ENCODE measurements at places on chromosomes 6 and 20. TPM values are rescaled to one million over a fixed set of nuclear protein-coding genes. Genes with fewer than 3 reads are reported as not detected.

DNA sequence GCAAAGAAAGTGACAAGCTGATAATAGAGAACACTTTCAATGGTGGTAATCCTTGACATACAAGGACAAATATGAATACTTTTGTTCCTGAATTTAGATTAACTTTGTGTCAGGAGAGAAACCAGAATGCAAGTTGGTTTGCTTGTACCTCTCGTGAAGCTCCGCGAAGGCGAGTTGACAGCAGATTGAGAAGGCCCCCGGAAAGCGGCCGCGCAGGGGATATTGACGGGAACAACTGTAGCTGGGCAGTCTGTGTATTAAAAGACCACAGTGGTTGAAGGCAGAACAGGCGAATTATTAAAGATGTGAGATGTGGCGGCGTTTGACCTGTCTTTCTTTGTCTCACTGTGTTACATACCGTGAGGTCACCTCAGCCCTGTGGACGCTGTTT is 175.8 kb upstream of the RALGAPA2 start:
- DNase-seq, result no peak

DNA sequence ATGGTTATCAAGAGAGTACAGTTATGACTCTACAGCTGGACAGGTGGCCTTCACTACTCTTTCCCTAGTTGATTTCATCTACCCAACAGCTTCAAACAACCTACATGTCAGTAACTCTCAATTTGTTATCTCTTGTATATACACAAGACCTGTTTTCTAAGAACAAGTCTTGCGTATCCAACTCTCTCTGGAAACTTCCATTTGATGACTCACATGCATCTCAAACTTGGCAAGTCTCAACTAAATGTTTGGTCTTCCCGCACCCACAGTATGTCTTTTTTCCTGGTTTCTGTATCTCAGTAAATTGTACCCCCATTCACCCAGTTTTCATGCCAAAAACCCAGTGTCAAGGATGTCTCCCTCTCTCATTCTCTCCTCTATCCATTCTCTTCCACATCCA is 97.7 kb downstream of the BTBD9 start:
- DNase-seq, result no peak

DNA sequence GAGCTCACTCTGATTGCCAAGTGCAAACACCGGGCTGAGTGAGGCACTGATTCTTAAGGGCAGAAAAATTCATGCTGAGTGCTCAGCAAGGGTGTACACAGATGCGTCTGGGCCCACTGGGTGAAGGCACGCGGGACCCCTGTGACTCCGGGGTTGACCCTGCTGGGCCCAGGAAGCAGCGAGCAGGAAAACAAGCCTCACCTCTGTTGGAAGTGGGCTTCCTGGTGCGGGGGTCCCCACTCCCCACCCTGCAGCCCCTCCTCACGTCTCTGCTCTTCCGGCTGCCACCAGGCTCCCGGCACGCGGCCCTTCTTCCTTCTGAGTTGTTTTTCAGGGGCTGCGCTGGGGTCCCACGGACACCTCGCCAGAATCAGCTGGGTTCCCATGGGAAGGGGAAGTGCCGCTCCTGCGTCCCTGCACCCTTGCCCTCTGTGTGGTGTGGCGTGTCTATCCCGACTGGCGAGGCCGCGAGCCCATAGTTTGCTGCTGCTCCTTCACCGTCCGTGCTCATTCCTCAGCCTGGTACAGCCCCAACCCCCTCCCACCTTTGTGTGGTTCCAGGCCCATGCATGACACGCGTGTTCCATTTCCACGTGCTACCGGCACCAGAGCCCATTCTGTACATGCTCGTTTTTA is 80.6 kb upstream of the BHLHE23 start:
- DNase-seq, result peak; percentile 82

- no peak for DNase-seq
These were observed 12.4 kb downstream of the CST3 start for GRCh38 chr20:23625236-23625964.

DNA sequence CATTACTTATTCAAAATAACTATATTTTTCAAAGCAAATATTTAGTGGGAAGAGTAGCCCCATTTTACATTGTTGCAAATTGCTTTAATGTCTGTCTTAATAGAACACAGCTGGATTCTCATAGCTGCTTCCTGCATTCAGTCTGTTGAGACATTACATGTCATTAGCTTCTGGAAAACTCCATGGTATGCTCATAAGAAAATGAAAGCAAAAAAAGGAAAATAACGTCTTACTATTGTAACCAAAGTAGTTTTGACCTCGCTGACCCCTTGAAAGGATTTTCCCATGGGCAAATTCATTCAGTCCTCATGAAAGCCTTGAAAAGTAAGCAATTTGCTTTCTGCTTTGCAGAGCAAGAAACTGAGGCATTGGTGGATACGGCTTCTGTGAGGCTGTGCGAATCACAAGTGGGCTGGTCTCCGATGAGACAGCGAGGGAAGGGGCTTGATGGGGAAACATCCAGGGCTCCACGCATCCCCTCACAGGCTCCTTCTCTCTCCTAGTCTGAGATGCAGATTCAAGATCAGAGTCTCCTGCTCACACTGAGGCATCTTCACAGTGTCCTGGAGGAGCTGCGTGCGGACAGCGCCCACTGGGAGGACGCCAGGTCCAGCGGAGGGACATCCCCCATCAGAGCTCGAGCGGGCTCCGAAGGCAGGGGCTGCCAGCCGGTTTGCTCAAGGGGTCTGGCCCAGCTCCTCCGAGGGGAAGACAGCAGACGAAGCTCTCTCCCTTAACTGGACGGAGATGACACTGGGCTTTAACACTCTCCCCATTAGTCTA is 3.3 kb downstream of the C20orf202 start:
- DNase-seq, result no peak

DNA sequence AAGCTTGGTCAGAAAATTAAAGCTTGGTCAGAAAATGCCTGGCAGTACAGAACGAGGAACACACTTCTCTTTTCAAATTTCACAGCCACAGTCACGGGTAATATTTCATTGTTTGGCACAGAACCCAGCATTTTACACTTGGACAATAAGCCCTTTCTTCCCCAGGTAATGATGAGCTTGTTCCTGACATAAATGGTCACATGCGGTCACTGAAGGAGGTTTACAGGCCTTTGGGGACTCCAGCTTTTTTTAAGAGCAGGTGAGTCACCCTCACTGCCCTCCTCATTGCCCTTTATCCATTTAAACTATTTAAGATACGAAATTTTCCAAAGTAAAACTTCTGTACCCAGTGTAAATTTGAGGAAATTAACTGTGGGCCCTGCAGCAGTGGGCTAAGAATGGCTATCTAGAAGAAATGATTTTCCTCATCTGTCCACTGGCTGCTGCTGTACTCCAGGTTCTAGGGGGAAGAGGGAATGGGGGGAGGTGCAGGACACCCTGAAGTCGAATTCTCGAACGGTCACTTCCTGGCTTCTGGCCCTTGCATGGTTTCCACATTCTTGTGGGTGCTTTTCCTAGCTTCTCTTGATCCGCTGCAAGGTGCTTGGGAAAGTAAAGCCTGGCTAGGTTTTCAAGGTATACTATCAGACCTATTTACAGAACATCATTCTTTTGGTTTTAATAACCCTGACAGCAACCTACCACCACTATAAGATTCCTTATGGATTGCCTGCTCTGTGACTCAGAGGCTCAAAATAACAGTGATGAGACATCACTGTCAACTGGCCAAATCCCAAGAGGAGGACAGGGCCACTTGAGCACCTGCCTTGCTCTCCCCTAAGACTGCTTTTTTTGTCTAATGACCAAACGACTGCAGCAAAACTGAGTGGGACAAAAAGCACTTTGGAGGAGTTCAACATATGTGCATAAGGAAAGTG is 75.8 kb downstream of the PREP start:
- DNase-seq, result no peak

ADGRB3 gene
- total RNA-seq, result 1.5 TPM
